Left colon (tissue), 2 donors: ENCODE measurements at places on chromosomes 2 and 18.

GRCh38 chr18:73683409-73684238, 464.0 kb downstream of the FBXO15 start:
- no peak for DNase-seq

- no peak for DNase-seq
Observed at GRCh38 chr2:21307037-21307436, 183.3 kb downstream of the TDRD15 start.

DNA sequence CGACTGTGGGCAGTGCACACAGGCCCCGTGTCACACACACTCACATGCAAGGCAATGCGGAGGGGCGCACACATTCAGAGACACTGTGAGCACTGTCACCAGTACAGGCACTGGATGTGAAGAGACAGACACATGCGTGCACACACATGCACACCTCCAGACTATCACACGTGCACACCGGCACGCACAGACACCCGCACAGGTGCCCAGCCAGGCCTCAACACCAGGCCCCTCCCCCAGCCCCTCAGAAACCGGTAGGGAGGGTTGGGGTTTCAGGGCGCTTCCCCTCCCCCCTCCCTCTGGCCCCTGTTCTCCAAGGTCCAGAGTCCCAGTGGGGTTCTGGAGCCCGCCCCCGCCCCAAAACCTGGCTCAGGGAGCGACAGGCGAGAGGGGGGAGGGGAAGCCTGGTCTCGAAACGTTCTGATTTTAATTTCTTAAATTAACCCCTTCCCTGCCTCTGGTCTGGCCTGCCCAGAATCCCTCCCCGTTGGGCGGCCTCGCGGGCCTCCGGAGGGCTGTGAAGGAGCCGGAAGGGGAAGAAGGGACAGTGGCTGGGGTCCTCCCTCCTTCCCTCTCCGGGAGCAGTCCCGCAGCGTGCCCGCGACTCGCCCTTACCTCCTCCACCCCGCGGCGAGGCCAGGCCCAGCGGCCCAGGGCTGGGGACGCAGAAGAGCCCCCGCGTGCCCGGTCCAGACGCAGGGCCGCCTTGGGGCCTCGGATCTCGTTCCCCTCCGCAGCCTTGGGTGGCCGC, 558 bp downstream of the FBXO41 start:
- no peak for DNase-seq

GRCh38 chr2:172052000-172052983, 33.0 kb upstream of the DLX1 start:
- DNase-seq, result no peak

DNA sequence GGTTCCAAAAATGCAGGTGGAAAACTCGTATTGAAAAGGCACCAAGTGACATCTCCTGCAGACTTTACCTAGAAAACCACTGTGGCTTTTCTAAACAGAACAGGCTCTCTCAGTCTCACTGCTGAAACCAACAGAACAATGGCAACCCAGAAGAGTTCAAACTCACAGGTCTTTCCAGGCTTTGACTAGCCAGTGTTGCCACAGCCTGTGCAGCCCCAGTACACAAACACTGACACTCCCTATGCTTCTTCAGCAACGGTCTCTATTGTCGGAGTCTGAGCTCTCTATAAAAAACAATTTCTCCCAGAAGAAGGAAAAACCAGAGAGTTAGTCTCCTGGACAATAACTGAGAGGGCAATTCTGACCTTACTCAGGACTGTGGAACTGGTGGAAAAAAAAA, 87.8 kb upstream of the RNU4ATAC start:
- no peak for DNase-seq

GRCh38 chr18:48827291-48828193, 123.2 kb downstream of the SMAD7 start:
- DNase-seq, result peak; percentile 9

- DNase-seq, result peak; percentile 12
Observed at GRCh38 chr2:124027182-124027581, 2.1 kb downstream of the CNTNAP5 start.

DNA sequence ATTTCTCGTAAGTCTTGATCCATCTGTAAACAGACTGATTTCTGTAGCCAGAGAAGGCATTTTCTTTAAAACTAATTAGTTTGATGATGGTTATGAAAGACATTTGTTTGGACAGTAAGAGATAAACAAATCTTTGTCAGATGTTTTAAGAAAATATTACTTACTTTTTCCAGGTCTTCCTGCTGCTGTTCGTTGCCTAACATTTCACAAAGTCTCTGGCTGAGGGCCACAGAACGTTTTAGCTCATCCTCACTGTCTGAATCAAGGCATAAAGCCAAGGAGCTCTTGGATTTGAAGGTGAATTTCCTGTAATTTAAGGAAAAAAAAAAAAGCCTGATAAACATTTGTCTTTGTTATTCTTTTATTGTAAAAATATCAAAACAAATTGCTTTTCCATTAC, 57.8 kb downstream of the VIL1 start:
- DNase-seq, result no peak

- DNase-seq, result peak; percentile 39
Observed at GRCh38 chr2:206083602-206084438, 2.2 kb downstream of the INO80D start.

DNA sequence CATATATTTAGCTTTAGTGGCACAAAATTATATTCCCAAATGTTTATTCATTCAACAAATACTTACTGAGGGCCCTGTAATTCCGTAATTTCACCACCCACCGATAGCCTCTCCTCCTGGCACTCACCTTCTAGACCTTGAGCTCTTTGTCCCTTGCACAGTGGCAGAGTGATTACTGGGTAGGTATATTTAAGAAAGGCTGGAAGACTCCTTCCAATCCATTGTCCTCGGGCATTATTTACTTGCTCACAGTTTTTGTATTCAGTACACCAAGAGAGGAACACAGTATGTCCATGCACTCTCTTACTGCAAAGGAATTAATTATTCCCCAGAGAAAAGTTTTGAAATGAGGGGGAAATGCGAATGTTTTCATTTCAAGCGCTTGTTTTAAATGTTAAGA, 1.1 kb upstream of the CDCA7 start:
- DNase-seq, result no peak

DNA sequence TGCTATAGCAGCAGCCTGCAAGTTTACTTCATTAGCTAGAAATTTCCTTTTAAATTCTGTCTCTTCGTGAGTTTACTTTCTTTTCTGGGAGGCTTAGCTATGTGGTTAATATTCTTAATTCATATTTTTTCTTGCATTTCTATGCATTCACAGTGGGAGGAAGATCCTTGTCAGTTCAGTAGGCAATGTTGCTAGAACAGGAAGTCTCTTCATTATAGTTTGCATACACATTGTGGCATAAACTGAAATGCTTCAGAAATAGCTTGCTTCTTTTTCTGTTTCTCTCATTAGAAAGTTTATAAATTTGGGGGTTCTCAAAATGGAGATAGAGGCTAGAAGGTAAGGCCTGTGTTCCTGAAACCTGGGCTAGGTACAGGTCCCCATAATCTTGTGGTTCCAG, 8.1 kb upstream of the ARHGAP15 start:
- DNase-seq, result no peak

DNA sequence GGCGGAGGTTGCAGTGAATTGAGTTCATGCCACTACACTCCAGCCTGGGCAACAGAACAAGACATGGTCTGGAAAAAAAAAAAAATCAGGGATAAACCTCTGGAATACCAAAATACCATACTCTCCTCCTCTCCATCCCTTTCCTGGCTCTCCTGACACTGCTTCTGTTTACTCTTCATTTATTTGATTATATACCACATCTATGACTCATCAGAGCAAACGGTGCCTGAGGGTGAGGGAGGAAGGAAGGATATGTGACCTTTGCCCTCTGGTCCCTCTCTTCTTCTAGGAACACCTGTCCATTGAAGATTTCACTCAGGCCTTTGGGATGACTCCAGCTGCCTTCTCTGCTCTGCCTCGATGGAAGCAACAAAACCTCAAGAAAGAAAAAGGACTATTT, 30.0 kb downstream of the VIL1 start:
- no peak for DNase-seq

GRCh38 chr2:226338825-226339224, 460.8 kb downstream of the IRS1 start:
- no peak for DNase-seq

- DNase-seq, result no peak
Observed at GRCh38 chr2:3257826-3258225, 119.8 kb downstream of the EIPR1 start.

DNA sequence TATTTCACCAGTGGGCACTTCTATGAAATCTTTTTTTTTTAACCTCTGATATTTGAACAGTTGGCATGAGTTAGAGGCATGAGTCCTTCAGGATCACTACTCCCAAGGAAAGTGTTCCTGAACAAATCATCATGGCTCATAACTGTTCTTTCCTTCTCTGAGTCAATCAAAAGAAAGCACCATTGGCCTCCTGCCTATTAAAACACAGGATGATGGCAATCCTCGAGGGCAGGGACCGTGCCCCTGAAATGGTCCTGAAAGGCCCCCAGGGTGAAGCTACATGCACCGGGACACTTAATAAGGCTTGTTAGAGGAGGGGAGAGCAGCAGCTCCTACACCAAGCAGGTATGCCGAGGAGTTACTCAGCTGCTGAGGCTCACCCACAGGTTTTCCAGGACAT, 43.5 kb downstream of the SLC14A2 start:
- DNase-seq, result no peak

DNA sequence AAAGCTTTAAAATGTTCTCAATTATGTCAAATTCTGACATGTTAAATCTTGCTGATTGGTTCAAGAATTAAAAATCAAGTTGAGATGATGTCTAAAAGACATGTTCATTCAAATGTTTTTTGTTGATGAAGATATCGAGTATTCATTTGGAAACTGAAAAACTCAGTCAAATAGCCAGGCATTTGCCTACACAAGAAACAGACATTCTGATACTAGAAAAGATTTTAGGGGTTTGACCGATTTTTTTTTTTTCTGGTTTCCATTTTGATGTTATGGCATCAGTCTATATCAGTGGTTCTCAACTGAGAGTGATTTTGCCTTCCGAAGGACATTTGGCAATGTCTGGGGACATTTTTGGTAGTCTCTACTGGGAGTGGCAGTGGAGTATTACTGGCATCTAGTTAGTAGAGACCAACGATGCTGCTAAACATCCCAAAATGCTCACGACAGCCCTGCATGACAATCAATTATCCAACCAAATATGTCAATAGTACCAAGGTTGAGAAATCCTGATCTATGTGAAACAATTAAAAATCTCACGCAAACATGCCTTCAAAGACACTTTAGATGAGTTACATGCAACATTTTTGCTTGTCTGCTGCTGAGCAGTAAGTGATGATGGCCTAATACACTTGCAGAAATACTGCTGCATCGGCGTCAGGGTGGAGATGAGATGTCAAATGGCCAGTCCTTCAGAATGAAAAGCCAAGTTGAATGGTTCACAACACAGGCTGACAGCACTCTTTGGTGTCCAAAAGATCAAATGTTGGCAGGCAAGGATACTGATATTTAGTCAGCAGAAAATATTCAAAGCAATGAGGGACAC, 12.5 kb downstream of the RASGRP3 start:
- DNase-seq, result no peak

GRCh38 chr18:7684966-7685365, 117.8 kb downstream of the PTPRM start:
- DNase-seq, result no peak

DNA sequence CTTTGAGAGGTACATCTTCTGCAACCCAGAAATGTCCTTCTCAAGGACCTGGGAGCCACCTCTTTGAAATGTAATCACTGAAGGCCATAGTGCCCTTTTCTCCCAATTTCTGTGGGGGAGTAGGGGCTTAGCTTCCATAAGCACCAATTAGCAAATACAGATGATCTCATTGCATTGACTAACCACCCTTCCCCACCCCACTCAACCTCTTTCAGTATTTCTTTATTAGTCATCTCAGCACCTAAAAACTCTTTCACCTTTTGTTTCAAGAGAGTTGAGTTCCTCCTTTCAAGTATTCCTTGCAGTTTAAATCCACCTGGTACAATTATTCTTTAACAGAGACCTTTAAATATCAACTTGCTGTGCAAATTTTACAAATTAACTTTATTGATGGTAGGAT, 1011.8 kb upstream of the CDH2 start:
- DNase-seq, result no peak

DNA sequence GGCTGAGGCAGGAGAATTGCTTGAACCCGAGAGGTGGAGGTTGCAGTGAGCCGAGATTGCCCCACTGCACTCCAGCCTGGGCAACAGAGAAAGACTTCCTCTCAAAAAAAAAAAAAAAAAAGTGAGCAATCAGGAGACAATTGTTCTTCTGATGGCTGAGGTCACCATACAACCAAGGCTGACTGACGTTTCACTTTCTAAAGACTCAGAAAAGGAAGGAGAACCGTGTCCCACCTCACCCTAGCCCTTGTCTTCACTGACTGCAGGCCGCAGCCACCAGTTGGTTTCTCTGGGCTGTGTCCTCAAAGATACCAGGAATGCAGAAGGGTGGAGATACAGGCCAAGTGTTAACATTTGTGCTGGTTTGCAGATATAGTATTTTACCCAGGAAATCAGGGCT, 7.7 kb upstream of the SLC35F6 start:
- DNase-seq, result no peak

DNA sequence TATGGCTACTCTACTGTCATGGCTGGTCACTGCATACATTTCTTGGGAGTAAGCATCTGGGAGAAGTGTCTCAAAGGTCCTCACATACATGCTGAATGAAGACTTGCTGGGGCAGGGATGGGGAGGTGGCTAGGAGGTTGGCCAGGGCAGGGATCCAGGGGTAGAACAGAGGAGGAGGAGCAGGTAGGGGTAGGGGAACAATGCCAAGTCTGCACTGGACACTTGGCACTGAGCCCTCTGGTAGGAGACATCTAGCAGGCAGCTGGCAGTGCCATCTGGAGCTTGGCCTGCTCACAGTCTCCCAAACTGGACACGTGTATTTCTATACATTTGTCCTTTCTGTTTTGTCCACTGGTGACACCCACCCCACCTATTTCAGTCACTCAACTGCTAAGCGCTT, 62.7 kb upstream of the REV1 start:
- DNase-seq, result no peak

DNA sequence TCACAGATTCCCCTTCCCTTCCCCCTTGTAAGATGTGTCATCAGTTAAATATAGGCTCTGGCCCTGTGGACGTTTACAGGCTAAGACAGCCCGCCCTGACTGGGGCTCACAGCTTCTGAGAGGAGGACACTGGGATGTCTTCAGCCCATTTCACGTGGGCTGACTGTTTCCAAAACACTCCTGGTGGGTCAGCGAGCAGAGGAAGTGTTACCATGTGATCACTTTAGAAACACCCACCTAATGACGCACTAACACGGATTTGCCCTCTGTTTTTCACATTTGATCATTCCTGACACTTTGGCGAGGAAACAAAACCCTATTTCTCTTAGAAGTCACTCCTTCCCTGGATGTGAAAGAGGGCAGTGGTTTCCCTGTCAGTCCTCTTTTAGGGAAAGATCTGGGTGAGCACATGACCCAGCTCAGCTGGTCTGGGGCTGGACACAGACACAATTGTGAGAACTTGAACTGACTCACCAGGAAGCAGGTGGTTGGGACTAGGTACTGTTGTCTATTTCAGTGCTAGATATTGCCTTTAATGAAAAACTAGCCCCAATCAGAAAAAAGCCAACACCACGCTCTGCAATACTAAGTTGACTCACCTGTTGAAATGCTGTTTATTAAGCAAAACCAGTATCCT, 38.8 kb downstream of the BMP10 start:
- peak; percentile 29 for DNase-seq
